Stimulated activated CD8-positive, alpha-beta memory T cell treated with anti-CD3 and anti-CD28 coated beads, Interleukin-7, amount 100 ng/mL, for 24 hours (primary cell): ENCODE measurements at places on chromosomes 7 and 10.

- DNase-seq = no peak
Measured at GRCh38 chr7:95608359-95609173, 12.2 kb upstream of the PDK4 start.

- no peak for DNase-seq
Measured at GRCh38 chr10:47366731-47367460, 17.2 kb downstream of the ZNF488 start.

- no peak for DNase-seq
Measured at GRCh38 chr7:70751895-70752294, 380.0 kb upstream of the GALNT17 start.

DNA sequence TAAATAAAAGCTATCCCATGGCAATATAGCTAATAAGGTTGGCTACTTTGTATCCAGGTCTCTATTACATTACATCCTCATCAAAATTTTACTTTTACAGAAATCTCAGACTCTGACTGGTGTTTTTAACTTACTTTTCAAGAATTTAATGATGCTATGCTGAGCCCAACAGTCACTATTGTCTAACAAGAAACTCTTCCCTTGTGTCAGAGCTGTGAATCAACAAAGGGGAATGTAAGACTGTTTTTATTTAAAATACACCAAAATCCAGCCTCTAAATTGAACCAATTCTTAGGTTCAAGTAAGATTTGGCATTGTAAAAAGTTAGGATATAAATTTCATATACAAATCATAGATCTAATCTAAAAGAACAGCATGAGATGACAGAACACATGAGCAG, 7.0 kb downstream of the RTKN2 start:
- no peak for DNase-seq

- no peak for DNase-seq
Measured at GRCh38 chr10:63711867-63712716, 190.9 kb downstream of the REEP3 start.

- no peak for DNase-seq
Measured at GRCh38 chr7:129367349-129367699, 66.9 kb upstream of the STRIP2 start.
